ENCODE measurements at places on chromosomes 1 and 21.
A peak's percentile ranks its signal among the peaks of the same experiment; 100 is the strongest.

DNA sequence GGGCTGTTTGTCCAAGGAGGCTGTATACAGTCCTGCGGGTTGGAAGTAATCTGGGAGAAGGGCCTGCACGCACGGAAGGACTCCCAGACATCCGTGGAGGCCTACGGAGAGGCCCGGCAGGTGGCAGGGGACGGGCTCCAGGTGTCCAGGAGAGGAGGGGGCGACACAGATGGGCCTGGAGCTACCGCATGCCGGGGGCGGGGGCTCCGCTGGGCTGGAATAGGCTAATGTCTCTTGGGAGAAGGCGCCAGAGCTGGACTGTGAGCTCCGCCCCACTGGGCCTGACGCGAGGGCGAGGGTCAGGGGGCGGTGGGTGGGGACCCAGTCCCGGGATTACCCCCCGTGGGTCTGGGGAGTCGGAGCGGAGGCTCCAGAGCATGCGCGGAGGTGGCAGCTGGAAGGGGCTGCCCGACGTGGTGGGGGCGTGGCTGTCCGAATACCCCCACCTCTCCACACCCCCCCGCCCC lies 659 bp downstream of the AGO1 start:
- no peak for DNase-seq

DNA sequence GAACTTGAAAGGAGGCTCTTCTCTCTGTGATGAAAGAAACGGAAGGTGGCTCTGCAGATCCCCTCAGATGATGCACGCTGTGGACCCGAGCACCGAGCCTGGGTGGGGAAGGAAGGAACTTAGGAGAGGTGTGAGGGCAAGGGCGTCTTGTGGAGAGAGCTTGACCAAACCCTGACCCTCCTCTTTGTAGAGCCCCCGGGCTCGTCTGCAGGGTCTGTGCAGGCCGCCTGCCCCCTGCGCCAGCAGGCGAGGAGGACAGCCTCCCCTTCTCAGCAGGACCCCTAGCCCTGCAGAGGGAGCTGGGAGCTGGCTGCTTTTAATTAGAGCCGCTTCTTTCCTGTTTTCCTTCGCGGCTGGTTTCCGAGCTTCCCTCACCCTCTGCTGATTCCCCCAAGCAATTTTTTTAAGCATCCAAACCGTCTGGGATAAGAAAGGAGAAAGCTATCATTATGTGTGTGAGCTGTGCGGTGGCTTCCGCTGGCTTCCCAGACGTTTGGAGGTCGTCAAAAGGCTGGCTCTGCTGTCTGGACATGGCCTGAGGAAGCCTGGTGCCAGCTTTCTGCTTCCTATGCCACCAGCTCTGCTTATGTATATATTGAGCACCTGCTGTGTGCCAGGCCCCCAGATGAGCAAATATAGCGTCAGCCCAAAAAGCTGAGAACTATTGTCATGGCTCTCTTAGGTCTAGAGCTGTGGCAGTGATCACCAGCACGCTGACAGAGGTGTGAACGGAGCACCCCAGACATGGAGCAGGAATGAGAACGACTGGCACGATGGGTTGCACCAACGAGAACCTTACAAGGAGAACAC lies 160.2 kb upstream of the IRF2BP2 start:
- no peak for DNase-seq

- no peak for DNase-seq
These were observed 257.0 kb upstream of the TMEM51 start for GRCh38 chr1:14896381-14897079.

DNA sequence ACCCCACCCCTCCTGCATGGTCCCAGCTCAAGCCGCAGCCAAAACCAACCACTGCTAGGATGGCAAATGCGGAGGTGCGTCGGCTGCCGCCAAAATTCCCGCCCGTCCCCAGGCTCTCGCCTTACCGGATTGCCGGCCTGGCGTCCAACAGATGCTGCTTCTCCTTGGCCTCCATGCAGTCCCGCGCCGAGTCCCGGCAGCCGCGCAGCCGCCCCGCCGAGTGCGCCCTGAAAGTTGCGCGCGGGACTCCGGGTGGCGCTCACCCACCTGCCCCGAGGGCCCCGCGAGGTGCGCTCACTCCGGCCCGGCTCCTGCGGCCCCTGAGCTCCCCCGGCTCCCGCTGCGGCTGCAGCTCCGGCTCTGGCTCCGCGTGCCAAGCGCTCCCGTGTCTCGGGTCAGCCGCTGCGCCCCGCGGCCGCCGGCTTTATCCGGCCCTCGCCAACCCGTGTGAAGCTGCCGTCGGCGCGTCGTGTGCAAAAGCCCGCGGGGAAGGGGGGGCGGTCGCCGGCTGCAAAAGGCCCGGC lies at the start of gene SLC30A2:
Gene SLC30A2 (minus strand): TSS at position 397 of the 524 bp plus-strand sequence. CDS start 222 bp downstream, at position 175.
- DNase-seq = no peak

GRCh38 chr1:94709891-94710581 lies 110.1 kb upstream of the SLC44A3 start:
- DNase-seq = no peak

DNA sequence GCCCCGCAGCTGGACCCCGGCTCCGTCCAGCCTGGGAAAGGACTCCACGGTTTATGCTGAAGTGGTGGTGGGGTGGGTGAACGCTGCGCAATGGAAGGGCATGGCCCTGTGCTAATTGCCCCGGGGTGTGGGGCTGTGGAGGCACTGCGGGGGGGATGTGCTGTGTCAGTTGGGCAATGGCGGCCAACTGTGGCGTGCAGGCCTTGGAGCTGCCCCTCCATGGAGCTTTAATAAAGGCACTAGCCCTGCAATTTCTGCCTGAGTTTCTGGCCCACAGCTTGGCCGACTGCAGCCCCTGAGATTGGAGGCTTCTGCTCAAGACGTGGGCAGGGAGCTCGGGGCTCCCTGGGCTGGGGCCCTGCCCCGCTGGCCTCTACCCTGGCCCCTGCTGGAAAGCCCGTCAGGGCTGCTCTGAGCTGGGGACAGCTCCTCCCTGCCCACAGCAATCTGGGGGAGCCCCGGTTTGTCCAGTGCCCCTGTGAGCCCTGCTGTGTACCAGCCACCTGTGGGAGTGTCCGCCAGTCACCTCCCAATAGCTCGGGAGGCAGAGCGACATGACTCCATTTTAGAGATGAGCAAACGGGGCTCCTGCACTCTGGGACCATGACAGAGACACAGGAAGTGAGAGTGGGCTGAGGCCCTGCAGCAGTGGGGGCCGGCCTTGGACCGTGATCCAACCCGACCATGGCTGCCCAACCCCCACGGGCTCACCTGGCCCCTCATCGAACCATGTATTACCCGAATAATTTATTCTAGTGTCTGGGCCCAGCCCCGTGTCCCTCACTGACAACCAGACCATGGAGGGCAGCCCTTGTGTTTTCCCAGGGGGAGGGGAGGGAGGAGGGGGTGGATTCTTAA lies 8.7 kb upstream of the TNFRSF14 start:
- peak; percentile 55 for DNase-seq

- no peak for DNase-seq
These were observed 87.0 kb upstream of the C1orf21 start for GRCh38 chr1:184299796-184300195.

DNA sequence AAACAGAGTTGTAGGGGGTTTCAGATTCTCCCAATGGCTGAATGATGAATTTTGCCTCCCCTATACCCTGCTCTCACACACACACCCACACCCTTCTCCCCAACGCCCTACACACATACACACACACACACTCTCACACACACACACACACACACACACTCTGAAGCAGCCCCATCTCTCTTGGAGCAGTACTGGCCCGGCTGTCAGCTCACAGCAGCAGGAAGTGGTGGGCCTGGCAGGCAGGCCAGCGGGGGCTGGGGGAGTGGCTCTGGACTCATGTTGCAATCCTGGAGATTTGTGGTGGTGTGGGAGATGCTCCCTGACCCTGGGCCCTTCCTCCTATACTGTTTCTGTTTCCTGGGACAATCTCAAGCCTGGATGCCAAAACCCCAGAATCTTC lies 2.2 kb downstream of the IKBKE start:
- peak; percentile 81 for DNase-seq

DNA sequence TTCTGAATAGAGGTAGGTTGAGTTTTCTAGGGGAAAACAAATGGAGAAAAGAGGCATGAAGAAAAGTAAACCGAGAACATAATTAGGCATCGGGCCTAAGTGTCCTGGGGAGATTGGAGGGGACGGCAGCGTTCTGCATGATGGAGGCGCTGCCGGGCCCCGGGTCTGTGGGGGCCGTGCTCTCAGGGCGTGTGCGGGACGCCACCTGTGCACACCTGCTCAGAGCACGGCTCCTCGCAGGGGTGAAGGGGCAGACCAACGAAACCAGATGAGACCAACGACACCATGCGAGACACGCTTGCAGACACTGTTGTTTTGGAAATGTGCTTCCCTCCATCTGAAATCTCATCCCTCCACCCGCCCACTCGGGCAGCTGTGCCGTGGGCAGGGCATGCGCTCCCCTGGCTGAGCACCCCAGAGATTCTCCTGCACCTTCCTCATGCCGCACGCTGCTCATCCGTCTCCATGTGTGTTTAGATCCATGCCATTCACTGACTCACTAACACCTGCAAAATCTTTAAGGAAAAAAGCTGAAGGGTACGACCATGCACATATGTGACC lies 28.2 kb upstream of the TRAPPC10 start:
- no peak for DNase-seq

DNA sequence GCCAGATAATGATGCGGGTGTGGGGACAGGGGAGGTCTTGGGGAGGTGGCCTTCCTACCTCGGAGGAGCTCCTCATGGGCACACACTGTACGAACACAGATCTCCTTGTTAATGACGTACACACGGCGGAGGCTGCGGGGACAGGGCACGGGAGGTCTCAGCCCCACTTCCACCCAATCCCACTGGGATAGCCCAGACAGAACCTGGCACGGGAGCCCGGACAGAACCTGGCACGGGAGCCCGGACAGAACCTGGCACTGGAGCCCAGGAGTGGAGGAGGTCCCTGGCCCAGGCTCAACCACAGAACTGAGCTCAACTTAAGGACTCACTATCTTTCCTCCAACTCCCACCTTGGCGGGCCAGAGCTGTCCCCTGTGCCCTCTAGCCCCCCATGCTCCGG lies 5.2 kb downstream of the MFAP2 start:
- no peak for DNase-seq

- DNase-seq = no peak
These were observed 22.6 kb downstream of the ALDH9A1 start for GRCh38 chr1:165675794-165676193.

GRCh38 chr1:26364956-26365355 lies 7.6 kb downstream of the ZNF683 start:
- DNase-seq = no peak

GRCh38 chr1:214551436-214552173 lies at the start of gene PTPN14:
TSS of gene PTPN14 (minus strand) at chr1:214551602. CDS start at chr1:214464803, 86,799 bp downstream.
- no peak for DNase-seq

DNA sequence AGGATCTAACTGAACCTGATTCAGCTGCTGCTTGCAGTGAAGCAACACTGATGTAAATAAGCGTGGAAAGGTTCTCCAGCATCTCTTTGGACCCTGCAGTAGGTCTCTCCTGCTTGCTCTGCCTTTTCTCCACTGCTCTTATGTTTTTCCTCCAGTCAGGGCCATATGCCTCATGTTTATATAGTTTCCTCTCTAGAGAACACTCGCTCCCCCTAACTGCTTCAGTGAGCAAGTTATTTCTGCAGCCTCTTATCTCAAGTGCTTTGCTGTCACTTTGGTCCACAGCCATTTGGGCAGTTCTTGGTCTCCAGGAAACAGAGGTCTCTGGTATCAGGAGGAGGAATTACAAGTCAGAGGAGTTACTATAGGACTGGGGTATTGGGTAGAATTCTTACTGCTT lies 5.3 kb downstream of the PRUNE1 start:
- no peak for DNase-seq

- no peak for DNase-seq
These were observed 142.5 kb downstream of the SYT2 start for GRCh38 chr1:202567738-202568137.

GRCh38 chr1:174158767-174159251 lies 511 bp upstream of the RABGAP1L start:
- DNase-seq = no peak

DNA sequence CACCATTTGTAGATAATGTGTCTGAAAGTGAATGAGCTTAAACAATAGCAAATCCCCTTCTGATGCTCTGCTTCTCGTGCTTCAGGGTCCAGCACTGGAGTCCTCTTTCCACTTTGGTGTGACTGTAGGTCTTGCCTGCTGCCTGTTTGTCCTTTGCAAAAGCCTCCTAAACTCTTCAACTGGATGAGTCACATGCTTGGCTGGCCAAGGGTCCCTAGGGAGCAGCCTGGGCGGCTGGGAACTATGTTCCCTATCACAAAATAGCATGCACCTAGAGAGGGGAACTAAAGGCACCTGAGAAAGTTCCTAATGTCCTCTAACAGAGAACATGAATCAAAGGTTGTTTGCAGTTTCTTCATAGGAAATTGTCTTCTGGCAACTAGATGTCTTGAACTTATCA lies 607.2 kb upstream of the PLXNA2 start:
- DNase-seq = no peak

DNA sequence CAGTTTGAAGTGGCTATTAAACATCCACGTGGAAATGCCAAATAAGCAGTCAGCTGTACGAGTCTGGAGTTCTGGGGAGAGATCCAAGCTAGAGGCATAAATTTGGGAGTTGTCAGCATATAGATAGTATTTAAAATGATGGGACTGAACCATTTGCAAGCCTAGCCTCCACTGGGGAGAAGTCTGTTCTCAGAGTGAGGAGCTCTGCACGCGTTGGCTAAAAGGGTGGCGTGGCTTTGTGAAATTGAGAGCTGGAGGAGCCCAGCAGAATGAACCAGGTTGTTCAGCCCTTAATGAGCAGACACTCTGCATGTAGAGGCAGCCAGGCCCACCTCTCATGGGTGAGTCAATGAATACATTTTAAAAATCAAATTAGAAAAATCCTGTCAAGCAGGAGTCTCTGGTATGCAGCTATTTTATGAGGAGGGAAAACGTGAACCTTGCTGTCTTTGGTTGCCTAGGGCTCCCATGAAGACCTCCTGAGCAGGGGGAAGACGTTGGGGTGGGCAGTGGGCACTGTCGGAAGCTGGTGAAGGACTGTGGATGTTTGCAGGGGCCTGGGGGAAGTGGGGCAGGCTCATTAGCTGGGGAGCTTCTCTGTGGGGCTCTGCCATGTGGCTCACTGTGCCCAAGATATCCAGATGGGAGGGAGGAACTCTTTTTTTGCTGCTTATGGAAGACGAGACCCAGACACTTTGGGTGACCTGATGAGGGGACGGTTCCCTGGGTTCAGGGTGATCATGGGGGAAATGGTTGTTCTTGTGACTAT lies 18.8 kb downstream of the TMCC2 start:
- DNase-seq = no peak

GRCh38 chr1:205879974-205880373 lies 30.0 kb upstream of the PM20D1 start:
- no peak for DNase-seq

All from NK-92 treated with Interleukin-12 subunit alpha and Interleukin-12 subunit beta, amount 100 ng/mL, for 24 hours (cell line).